ENCODE measurements at places on chromosomes 3 and 15.

- DNase-seq, result no peak
Observed at GRCh38 chr3:176469694-176470205, 727.5 kb downstream of the TBL1XR1 start.

DNA sequence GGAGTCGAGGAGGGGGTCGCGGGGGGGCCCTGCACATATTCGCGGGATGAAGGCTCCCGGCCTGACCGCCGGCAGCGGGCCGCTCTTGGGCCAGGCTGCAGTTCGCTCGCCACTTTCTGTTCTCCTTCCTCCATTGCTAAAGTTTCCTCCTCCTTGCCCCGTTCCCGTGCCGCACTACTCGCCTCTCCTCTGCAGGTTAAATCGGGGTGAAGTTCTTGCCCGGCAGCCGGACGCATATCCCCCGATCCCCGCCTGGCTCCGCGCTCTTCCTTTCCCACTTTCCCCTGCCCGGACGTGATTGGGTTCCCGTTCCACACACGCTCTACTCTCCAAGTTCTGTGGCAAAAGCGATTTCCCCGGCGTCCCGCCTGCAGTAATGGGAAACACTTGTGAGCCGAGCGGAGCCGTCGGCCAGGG, 556 bp downstream of the CRYBG3 start:
- DNase-seq, result no peak

DNA sequence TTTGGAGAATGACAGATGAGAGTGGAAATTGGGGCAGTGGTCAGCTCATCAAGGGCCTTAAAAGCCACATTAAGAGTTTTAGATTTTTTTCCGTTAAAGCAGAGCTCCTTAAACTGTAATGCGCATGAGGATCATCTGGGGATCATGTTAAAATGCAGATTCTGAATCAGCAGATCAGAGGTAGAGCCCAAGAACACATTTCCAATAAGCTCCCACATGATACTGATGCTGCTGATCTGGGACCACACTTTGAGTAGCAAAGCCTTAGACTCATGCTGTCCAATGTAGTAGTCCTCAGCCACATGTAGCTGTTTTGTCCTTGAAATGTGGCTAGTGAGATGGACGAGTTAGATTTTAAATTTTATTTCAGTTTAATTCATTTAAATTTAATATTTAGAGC, 26.3 kb upstream of the POMGNT2 start:
- no peak for DNase-seq

DNA sequence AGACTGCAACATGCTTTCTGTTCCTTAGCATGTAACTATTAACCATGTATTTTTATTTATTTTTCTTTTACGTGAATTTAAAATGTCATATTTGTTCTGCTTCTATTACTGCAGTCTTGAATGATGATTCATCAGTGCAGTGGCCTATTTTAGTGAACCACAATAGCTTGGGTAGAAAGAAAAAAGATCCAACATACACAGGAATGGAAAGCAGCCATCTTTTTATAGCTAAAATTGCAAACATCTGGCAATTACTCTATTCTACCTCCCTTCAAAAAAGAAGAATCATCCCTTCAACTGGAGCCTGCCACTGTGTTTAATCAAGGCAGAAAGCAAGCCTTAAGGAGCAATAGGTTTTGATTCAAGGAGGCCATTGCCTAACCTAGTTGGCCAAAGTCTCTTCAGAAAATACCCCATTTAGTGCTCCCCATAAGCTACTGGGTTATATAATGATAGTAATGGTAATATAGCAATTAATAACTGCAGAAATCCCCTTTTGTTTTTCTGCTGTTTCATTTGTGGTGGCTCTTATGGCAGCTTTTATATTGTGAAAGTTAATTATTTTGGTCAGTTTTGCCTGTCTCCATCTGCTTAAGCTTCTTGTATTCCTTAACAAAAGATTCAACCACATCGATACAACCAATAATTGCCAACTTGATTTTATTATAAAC, 267.3 kb downstream of the LPP start:
- no peak for DNase-seq

GRCh38 chr3:123004201-123004918, 23.2 kb downstream of the SEMA5B start:
- no peak for DNase-seq

DNA sequence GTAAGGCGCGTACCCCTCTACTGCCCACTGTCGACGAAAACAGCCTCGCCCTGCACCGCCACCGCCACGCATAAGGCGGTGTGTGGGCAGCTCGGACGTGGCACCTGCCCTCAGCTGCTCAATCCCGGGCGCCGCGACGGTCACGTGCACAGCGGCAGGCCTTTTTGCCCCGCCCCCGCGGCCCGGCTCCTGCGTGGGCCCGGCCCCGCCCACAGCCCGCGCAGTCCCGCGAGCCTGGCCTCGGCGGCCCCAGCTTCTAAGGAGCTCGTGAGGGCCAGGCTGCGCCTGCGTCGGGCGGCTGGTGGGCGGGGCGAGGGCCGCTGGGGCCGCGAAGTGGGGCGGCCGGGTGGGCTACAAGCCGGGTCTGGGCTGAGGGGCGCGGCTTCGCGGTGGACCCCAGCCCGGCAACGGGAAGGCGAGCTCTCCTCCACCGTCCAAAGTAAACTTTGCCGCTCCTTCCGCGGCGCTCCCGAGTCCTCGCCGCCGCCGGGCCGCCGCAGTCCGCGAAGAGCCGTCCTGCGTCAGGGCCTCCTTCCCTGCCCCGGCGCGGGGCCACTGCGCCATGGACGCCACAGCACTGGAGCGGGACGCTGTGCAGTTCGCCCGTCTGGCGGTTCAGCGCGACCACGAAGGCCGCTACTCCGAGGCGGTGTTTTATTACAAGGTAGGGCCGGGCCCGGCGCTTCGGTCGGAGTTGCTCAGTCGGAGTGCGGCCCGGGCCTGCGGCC, at the start of gene CAPN7:
Gene CAPN7, plus strand, starts transcription at position 313 of the 728 bp plus-strand sequence. Its CDS starts 250 bp downstream, at position 563.
- DNase-seq, result no peak

- DNase-seq, result no peak
Observed at GRCh38 chr3:19488939-19489338, 340.6 kb downstream of the KCNH8 start.

DNA sequence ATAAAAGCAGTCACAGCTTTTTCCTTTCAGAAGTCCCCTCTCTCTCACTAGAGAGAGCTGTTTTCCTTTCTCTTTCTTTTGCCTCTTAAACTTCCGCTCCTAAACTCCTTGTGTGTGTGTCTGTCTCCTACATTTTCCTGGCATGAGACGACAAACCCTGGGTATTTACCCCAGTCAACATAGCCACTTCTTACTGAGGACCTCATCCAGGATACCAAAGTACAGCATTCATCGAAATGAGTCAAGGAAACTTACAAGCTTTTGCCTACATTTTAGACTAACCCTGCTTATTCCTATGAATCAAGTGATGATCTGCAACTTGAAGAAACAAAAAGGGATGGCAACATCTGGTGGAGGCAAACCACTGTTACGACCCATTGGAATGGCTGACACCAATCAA, 16.7 kb downstream of the PATL2 start:
- no peak for DNase-seq

- DNase-seq, result no peak
Observed at GRCh38 chr3:113501597-113501996, 13.4 kb downstream of the SPICE1 start.

DNA sequence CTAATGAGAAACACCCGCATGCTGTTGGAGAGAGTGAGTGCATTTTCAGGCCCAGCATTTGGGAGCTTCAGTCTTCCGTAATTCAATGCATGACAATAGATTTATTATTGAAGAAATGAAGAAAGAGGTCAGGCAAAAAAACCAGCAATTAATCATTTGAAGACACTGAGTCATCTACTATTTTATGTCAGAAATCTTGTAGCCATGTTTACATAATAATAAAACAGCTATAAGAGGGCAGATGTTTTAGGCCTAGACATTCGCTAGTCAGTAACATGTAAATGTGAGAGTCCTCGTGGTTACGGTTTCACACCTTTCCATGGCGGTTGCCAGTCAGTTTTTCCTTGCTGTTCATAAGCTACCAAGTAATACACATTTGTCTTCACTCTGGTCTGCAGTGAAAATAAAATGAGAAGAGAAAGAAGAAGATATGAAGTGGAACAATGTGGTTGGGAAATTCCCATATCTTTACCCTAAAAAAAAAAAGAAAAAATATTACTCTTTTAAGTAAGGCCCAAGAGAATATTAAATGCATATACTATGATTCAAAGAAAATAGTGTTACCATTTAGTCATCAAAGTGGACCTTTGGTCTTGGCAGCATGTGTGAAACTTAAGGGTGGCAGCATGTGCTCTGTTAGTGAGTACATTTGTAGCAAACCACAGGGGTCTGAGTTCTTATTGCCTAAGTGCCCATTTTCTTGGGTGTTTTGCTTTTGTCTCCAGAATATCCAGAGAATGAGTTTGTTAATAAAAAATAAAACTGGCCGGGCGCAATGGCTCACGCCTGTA, 140.5 kb upstream of the TBL1XR1 start:
- no peak for DNase-seq

DNA sequence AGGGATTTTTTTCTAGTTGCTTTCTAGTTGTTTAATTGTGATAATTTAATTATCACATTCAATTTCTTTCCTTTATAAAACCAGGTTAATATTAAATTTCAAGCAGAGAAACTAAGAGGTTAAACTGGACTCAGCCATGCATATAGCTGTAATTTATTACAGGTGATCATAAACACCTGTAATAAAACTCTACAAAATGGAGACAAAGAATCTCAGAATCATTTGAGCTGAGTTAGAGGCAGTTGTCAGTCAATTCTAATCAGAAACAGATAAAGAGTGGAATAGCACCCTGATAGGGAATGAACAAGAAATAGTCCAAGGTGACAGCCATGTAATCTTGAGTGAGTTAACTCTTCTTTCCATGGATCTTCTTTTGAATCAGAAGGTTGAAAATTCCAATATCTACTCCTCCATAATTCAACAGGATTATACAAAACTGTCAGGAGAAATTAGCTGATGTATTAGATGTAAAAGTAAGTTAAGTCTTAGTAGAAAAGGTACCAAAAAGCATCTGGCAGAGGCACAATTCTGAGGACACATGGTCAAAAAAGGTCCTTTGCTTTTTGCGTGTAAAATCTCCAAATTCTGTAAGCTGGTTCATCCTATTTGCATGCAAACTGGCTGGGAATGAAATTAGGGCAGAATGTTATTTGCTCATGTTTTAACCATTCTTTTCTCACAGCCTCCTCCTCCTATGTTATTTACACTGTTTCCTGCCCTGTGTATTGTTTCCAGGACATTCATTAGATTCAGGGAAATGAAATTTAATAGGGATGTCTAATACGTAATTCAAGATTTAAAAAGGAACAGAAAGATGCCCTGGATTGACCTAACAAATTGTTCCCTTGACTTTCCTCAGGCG, 39.4 kb upstream of the B3GNT5 start:
- DNase-seq, result no peak

- no peak for DNase-seq
Observed at GRCh38 chr3:50585919-50586762, 16.8 kb downstream of the HEMK1 start.

- no peak for DNase-seq
Observed at GRCh38 chr3:141380987-141381386, 12.7 kb downstream of the ZBTB38 start.
